ENCODE measurements at places on chromosomes 6 and 20. TPM values are rescaled to one million over a fixed set of nuclear protein-coding genes. Genes with fewer than 3 reads are reported as not detected.

Gene MUC21
- total RNA-seq = not detected

Gene WFDC5
- total RNA-seq = not detected

Gene HLA-DPA1
- total RNA-seq = not detected

Gene LRP11
- total RNA-seq = 130 TPM

Gene CFAP61
- 0.32 TPM for total RNA-seq

Gene MLIP
- not detected for total RNA-seq

Gene TMEM170B
- 1.8 TPM for total RNA-seq

Gene KCNQ5
- total RNA-seq = 5.0 TPM

Gene UBE2J1
- total RNA-seq = 35.9 TPM

Gene C4B
- 2.1 TPM for total RNA-seq

Gene TBC1D32
- 21.4 TPM for total RNA-seq

Gene LY6G6F
- not detected for total RNA-seq

Gene SMPDL3A
- total RNA-seq = 24.1 TPM

Gene KCNK5
- not detected for total RNA-seq

Gene MYCT1
- 0.46 TPM for total RNA-seq

Gene SLC22A7
- not detected for total RNA-seq

Gene GMPR
- 7.1 TPM for total RNA-seq

Gene ELMO2
- 37.0 TPM for total RNA-seq

Gene SGK2
- 0.74 TPM for total RNA-seq

Gene NKAIN2
- total RNA-seq = not detected

Gene ABCC10
- total RNA-seq = 37.5 TPM

Gene TMC2
- total RNA-seq = not detected

Gene PLA2G7
- total RNA-seq = not detected

Gene SRSF12
- total RNA-seq = 0.14 TPM

Gene LY6G6D
- not detected for total RNA-seq

Gene GPR6
- total RNA-seq = not detected

Gene RIPPLY2
- not detected for total RNA-seq

Gene PPP1R16B
- total RNA-seq = 0.30 TPM

Gene ZBTB46
- 0.59 TPM for total RNA-seq

Gene LGSN
- total RNA-seq = not detected

Gene PRSS16
- 0.18 TPM for total RNA-seq

Gene SMLR1
- total RNA-seq = not detected

Gene ARMH2
- not detected for total RNA-seq

Gene HTR1E
- not detected for total RNA-seq

Gene OR12D1
- total RNA-seq = not detected

Gene MAP1LC3A
- 17.5 TPM for total RNA-seq

Gene COL9A1
- not detected for total RNA-seq

Gene NKX2-4
- not detected for total RNA-seq

Gene KHDC1
- 3.0 TPM for total RNA-seq

Gene HRH3
- not detected for total RNA-seq

Gene SLC17A9
- total RNA-seq = 28.8 TPM

Gene MYH7B
- total RNA-seq = not detected

All from smooth muscle cell of the umbilical artery (primary cell).